Stimulated activated CD8-positive, alpha-beta memory T cell treated with anti-CD3 and anti-CD28 coated beads, Interleukin-4, amount 100 ng/mL, for 1 hour (primary cell): ENCODE measurements at places on chromosomes 1 and 21.

DNA sequence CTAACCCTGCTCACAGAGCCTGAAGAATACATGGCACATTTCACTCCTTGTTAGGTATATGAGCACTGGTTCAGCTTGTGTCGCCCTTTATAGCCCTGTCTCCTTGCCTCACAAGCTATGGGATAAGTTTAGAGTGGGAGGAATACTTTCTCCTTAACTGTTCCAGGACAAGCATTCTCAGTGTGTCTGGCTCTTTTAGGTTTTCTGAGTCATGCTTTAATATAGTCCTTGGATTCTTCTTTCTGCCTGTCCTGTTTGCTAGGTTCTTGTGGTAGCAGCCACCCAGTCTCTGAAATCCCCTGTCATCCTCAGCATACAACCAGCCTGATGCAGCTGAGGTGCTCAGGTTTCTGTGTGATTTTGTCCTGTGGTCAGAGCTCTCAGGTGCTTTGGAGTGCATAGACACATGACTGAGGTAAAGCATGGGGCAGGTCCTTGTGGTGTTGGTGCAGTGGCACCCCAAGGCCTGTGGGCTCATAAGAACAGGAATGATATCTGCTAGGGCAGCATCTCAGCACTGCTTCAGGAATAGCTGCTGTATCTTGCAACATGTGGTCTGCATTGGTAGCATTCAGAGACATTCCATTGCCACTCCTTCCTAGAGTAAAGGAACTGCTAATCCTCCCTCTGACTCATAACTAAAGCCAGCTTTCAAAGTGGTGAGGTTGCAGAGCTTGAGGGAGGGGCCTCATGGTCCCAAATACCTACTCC, 14.2 kb upstream of the CASQ2 start:
- DNase-seq = no peak

DNA sequence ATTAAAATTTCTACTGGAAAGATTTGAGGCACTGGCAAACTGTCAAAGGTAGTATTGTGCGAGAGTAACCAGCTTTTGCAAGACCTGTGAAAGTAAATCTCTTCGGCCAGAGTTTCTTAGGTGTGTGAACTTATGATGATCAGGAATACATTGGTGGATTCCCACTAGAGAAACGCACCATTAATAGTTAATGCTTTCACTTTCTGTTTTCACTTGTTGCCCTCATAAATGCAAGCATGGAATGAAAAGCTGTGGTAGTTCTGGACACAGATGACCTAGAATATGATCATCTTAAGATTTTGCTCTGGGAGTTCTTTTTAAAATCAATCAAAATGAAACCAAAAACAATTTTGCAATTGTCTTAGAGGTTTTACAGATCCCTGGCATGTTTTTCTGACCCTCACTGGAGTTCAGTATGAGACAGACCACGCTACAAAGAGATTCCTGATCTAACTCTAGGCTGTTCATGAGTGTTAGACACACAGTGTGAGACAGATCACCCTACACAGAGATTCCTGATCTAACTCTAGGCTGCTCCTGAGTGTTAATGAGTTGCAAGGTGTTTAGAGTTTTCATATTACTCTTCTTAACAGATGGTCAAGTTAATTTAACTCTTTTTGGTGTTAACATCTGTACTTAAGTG, 98.8 kb downstream of the SDCCAG8 start:
- DNase-seq = no peak

GRCh38 chr1:109716570-109717090, 4.6 kb downstream of the GSTM5 start:
- DNase-seq = no peak

DNA sequence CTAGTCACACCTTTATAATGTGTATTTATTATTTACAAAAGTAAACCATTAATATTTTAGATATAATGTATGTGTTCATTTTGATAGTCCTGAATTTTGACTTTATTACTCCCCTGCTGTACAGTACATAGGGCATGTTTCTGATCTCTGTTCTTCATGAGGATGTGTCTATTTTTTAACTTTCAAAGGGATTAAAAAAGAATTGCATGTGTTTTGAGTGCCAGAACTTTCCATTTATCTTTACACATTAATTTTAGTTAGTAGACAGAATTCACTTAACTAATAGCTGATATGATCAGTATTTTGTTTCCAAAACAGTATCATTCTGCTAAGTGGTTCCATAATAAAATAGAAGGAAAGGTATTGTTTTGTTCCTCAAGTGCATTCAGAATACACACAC, 3.1 kb downstream of the PBX1 start:
- no peak for DNase-seq

GRCh38 chr1:42305639-42306038, 29.4 kb downstream of the FOXJ3 start:
- no peak for DNase-seq

DNA sequence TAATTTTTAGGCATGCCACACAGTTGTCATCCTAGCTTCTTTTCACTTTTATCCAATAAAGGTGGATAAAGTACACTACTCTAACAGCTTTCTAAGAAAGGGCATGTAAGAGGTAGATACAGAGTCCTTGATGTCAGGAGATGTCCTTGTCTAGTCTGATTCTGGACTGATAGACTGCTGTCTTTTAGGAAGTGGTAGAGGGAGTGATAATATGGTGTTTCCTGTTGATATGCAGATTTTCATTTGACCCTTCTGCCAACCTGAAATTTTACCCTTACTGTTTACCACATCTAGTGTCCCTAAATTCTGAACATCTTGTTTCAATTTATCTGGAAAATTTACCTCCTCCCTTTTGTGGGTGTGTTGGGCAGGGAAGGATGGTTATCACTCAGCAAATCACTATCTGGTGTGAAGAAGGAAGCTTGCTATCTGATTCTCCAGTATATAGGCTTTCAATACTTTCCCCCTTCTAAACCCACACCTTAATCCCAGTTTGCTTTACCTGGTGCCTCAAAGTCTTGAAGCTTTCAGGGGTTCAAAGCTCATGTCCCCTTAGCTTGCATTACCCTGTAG, 354.9 kb upstream of the SNX7 start:
- no peak for DNase-seq

- no peak for DNase-seq
Observed at GRCh38 chr1:55478742-55479141, 263.6 kb upstream of the USP24 start.

- DNase-seq = no peak
Observed at GRCh38 chr1:172941471-172941870, 109.3 kb downstream of the TNFSF18 start.

- DNase-seq = no peak
Observed at GRCh38 chr1:231918239-231919015, 291.8 kb downstream of the DISC1 start.

DNA sequence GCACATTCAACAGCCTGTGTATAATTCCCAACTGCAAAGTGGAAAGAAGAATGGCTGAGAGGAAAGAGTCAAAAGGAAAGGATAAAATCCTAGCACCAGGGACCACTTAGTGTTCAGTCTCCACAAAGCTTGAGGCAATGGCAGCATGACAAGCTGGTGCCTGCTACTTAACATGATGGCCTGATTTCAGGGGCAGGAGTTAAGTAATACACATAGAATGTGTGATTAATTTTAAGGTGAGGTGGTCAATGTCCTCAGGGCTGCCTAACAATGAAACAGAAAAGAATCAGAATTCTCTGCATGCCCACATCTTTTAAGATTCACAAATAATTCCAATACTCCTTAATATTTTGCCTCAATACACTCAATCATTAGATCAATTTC, 8.9 kb downstream of the P3H1 start:
- DNase-seq = no peak

- no peak for DNase-seq
Observed at GRCh38 chr1:47554901-47555300, 117.1 kb downstream of the FOXD2 start.

DNA sequence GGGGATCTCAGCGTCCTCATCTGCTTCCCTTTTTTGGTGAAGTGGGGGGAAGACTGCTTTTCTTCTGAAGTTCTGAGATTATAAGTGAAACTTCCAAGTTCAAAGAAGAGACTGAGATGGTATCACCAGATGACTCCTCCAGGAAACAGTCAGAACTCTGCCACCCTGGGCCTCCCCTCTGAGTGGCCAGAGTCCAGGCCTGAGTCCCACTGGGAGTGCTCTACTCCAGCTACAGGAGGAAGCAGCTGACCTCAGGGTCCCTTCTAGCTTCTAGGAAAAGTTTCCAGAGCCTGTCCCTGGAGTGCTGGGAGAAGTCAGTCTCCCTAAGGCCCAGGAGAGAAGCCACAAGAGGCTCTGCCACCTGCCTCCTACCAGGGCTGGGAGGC, 104.7 kb downstream of the CASZ1 start:
- DNase-seq = no peak

DNA sequence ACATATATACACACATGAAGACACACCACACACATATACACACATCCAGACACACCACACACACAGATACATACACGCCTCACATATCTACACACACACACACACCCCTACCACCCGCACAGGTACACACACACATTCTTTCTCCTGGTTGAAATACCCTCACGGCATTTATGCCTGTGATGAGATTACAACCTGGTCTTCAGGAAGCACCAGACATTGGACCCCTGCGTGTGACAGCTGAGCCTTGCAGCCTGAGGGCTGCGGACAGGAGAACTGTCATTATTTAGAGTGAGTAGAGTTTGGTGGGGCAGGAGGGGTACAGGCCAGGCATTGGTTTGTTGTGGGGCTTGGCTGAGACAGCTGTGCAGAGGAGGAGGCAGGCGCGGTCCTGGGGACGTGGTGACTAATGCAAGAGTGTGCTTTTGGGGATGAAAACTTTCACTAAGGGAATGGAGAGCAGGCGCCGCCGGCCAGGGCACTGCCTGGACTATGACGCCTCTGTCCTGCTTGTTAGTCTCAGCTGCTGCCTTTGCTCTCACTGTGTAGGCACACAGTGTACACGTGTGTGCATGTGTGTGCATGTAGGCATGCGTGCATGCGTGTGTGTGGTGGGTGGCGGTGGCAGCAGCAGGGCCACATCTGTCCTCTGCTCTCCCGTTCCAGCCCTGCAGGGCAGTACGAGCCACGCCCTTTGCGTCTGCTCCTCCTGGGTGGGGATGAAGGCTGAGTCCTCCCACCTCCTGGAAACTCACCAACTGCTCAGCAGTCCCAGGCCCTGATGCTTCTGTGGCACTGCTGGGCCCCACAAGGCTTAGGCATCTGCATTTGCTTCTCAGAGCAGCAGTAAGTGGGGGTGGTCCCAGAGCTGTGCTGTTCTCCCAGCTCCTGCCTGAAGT, 57.6 kb downstream of the SPSB1 start:
- no peak for DNase-seq
